ENCODE measurements at places on chromosomes 6 and 20.
A peak's percentile ranks its signal among the peaks of the same experiment; 100 is the strongest.

GRCh38 chr6:41164551-41165120 is 1.7 kb upstream of the TREM2 start:
- no peak for DNase-seq

- no peak for DNase-seq
Measured at GRCh38 chr6:107794771-107795170, 29.3 kb downstream of the SCML4 start.

- DNase-seq = no peak
Measured at GRCh38 chr6:41037107-41037900, 1.7 kb downstream of the UNC5CL start.

DNA sequence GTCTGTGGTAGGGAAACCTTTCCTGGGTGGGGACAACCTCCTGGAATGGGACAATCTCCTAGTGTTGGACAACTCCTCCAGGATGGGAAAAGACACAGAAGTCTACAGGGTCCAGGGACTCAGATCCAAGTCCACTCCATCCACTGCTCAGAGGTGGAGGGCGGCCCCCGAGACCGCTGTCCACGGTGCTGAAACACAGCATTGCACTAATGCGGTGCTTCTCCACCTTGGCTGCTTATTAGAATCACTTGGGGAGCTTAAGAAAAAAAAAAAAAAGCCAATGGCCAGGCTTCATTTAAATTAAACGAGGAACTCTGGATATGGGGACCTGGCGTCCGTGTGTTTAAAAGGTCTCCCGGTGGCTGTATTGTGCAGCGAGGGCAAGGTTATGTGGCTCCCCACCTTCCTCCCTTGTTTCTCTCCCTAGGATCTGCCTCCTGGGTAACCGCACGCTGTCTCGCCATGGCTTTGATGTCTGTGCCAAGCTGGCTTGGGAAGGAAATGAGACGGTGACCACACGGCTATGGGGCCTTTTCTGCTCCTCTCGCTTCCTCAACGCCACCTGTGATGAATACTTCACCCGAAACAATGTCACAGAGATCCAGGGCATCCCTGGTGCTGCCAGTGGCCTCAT is 12.0 kb downstream of the SLC12A5 start:
- DNase-seq = no peak

- no peak for DNase-seq
Measured at GRCh38 chr20:56933331-56933698, 304.2 kb downstream of the TFAP2C start.

DNA sequence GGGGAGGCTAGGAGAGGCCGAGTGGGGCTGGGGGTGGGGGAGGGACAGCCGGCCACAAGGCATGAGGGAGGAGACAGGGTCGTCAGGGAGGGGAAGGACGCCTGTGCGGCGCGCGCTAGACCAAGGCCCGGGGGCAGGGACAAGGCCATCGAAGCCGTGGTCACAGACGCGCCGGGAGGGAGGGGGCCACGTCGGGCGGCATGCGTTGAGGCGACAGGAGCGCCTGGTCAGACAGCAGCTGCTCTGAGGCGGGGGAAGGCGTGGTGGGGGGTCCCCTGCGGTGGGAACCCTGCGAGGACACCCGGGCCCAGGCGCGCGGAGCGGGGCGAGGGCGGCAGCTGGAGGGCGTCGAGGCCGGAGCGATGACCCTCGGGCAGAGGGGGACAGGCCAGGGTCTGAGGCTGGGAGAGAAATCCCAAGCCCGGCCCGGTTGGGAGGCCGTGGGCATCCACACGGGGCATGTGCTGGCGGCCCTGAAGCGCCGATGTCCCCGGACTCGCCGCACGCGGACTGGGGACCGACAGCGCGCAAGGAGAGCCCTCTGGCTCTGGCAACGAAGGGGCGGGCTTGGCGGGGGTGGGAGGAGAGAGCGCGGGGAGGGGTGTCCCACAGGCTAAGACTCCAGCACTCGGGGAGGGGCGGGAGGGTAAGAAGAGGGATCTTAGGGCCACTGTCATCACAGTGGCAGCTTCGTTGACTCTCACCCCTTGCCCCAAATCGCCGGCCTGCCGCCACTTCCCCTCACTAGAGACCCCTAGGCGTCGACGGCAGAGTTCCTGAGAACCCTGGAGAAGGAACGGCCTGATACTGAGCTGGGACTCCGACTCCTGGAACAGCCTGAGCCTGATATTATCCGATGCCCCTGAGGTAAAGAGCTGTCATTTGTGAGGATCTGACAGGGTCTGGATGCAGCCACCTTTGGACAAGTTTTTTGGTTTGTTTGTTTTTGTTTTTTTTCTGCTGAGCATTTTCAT is 5.0 kb downstream of the TMEM239 start:
- no peak for DNase-seq

DNA sequence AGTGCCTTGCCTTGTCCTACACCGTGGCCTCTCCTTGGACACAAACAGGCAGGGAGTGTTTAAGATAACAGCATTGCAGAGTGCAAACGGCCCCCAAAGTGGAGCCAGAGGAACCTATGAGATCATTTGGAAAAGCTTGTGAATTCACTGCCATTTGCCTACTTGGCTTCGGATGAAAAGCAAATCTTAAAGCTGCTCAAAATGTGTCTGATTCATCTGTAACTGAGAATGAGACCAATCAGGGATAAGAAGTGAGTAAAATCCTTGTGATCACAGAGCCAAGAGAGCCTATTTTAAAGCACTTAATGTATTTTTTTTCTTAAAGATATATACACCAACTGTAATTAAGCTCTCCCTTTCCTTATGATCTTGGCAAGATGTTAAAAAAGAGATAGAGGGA is 65.7 kb upstream of the BACH2 start:
- no peak for DNase-seq

GRCh38 chr20:60718743-60719480 is 533.1 kb upstream of the CDH4 start:
- no peak for DNase-seq

- no peak for DNase-seq
Measured at GRCh38 chr20:18585134-18585533, 2.7 kb upstream of the DTD1 start.

DNA sequence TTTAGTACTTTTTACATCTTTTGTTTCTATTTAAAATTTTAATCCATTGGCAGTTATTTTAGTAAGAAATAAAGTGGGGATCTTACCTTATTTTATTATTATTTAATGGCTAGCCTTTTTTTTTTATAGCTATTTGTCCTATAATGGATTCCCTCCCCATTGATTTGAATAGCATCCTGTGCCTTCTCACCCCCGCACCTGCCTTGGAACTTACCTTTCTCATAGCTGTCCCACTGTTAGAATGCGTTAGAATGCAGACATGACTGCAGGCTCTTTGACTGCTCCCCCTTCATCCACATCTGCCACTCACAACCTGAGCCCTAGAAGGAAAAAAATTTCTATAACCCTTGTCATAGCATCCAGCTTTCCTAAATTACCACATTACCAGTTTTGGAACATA is 9.1 kb downstream of the PKIB start:
- no peak for DNase-seq

GRCh38 chr6:95548188-95548786 is 29.0 kb upstream of the MANEA start:
- DNase-seq = no peak

- DNase-seq = no peak
Measured at GRCh38 chr6:2558098-2558680, 192.5 kb downstream of the MYLK4 start.

DNA sequence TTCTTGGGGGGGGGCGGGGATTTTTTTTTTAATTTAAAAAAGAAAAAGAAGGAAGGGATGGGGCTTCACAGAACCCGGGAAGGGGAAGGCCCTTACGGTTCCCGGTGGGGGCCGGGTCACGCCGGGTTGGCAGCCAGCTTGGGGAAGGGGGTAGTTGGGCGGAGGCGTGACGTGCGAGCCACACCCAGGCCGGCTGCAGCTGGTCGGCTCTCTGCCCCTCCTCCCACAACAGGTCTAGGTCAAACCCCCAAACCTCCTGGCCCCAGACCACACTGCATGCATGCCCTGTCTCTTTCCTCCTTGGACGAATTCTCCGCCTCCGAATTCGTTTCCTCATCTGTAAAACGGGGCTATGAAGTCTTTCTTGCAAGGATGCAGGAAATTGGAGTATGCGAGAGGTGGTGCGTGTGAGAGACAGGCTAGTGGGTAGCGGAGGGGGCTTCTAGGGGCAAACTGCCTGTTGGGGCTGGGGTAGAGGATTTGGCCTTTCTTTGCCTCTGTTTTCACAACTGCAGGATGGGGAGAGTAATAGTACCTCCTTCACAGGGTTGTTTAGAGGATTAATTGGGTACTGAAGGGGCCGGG is 828 bp downstream of the HCK start:
- DNase-seq = no peak

DNA sequence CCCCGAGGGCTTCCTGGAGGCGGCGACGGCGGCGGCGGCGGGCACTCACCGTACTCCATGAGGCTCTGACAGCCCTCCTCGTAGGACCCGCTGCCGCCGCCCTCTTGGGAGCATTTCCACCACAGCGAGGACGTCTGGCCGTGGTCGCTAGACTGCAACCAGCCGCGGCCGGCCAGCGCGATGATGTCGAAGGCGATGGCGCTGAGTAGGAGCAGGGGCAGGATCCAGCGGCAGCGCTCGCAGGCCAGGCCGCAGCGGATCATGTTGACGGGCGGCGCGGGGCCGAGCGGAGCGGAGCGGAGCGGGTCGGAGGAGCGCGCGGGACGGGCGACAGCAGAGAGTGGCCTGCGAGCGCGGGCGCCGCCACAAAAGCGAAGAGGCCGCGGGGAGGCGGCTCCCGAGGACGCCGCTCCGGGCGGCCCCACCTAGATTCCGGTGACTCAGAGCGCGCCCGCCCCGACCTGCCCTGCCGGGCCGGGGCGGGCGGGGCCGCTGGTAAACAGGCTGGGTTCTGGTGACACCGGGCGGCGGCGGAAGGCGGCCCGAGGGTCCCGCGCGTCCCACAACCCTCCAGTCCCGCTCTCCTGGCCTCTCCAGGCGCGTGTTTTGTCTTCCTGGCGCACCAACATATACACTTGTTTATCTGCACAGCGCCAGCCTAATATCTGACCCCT is at the start of gene PERP:
TSS of gene PERP (minus strand) at position 342 of the 674 bp plus-strand sequence. CDS start at position 263, 79 bp downstream.
- peak; percentile 33 for DNase-seq

DNA sequence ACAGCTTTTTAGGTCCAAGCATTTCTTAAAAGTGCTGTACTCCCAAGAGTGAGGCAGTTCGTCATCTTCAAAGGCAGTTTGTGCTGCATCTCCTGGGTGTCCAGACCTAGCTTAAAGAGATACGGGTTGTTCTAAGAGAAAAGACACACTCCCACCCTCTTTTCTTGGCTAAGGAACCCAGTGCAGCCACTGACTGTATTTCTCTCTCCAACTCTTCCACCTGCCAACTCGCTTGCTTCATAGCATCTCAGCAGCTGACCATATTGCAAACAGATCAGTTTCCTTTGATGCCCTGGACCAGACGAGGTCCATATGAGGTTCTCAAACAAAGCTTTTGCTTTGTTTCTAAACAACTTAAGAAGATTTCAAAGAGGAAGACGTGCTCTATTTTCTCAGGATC is 101.1 kb downstream of the ISM1 start:
- DNase-seq = no peak

DNA sequence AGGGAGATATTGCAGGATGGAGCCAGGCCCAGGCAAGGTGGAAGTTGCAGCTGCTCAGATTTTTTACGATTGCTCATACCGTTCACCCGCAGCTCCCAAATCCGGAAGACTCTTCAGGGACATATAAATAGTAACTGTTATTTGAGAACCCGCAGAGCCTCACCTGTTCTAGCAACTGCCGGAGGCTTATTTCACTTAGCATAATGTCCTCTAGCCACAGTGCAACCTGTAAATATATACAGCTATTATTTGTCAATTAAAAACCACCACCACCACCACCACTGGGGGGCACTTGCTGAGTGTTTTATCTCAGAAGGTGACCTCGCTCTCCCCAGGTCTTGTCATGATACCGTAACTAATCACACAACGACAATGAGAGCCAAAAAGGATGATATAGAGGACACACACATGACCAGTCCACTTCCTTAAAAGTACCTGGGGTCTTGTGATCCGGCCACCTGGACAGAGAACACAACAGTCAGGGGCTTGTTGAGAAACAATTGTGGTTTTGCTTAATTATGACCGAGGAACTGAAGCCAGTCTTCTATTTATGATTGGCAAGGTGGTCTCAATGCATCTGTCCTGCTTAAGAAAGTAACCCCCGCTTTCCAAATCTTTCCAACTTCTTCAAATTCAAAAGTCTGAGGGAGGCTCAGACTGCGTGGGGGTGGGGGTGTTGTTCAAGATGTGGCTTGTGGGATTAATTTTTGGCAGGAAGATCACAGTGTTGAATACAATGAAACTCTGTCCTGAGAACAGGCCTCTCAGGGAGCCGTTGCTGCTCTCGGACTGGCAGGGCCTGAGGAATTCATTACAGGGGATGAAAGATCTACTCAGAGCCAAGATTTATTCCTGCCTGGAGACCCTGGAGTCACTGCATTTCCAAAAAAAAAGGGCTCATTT is 107.7 kb upstream of the PRND start:
- DNase-seq = peak; percentile 46

DNA sequence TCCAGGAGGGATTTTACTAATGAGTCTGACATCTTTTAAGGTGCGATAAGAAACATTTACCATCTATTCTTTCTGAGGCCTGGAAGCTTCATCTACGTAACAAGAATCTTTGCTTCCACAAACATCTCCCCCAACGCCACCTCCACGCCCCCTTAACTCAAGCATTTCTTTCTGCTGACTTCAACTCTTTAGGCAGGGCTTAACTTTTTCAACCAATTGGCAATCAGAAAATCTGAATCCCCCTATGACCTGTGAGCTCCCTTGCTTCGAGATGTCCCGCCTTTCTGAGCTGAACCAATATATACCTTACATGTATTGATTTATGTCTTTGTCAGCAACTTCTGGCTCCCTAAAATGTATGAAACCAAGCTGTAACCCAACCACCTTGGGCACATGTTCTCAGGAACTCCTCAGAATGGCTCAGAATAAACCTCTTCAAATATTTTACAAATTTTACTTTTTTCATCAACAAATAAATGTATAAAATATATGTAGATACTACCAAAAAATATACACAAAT is 11.5 kb downstream of the OR2H2 start:
- no peak for DNase-seq

- no peak for DNase-seq
Measured at GRCh38 chr6:99993533-99994251, at the start of gene MCHR2. TSS of gene MCHR2 (minus strand) at chr6:99994223. CDS start at chr6:99956147, 38,076 bp downstream.

GRCh38 chr6:107711412-107712236 is 112.5 kb downstream of the SCML4 start:
- DNase-seq = no peak

GRCh38 chr6:113281014-113281413 is 576.1 kb upstream of the MARCKS start:
- no peak for DNase-seq

DNA sequence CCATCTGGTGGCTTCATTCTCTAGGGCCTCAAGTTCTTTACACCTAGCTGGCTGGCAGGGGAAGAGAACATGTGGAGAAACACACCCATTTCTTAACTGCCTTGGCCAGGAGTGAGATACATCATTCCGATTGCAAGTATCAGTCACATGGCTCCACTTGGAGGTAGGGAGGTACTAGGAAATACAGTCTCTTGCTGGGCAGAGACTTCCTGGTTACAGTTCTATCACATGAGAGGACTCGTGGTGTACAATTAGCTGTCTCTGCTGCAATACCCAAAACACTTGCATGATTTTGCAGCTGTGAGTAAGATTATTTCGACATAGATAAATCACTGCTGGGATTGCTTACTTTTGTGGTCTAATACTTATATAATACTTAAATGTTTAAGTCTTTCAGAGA is 51.1 kb downstream of the GTF2H5 start:
- DNase-seq = no peak

GRCh38 chr20:49699200-49699992 is 14.3 kb downstream of the B4GALT5 start:
- DNase-seq = no peak

GRCh38 chr6:109834131-109834530 is 143.0 kb downstream of the FIG4 start:
- DNase-seq = no peak

- no peak for DNase-seq
Measured at GRCh38 chr6:148082696-148083095, 259.9 kb upstream of the SASH1 start.
